Epithelial cell of alveolus of lung (primary cell): ENCODE measurements at places on chromosomes 1 and 21. TPM values are rescaled to one million over a fixed set of nuclear protein-coding genes. Genes with fewer than 3 reads are reported as not detected.

The GBP5 gene
- total RNA-seq = not detected in 2 replicates

The SPATA17 gene
- 0.56 and 1.0 TPM in 2 replicates for total RNA-seq

The GUCA2A gene
- total RNA-seq = not detected in 2 replicates

The BEND5 gene
- total RNA-seq = 4.8 and 9.2 TPM in 2 replicates

The MATN1 gene
- under 0.01 TPM in 1 of 2 replicates, not detected in the other for total RNA-seq

The S1PR1 gene
- 13.7 and 69.9 TPM in 2 replicates for total RNA-seq

The SPOCD1 gene
- total RNA-seq = 15.3 and 83.4 TPM in 2 replicates

The LCE3E gene
- not detected in 2 replicates for total RNA-seq

The IL12RB2 gene
- total RNA-seq = not detected in 2 replicates

The ZNF648 gene
- total RNA-seq = not detected in 2 replicates

The CLCNKB gene
- total RNA-seq = not detected in 2 replicates

The PADI2 gene
- total RNA-seq = 1.6 and 2.3 TPM in 2 replicates

The GDAP2 gene
- total RNA-seq = 6.8 and 12.8 TPM in 2 replicates

The RBM11 gene
- total RNA-seq = 0.52 TPM in 1 of 2 replicates, not detected in the other

The PCSK9 gene
- 1.8 and 40.5 TPM in 2 replicates for total RNA-seq

The FMO2 gene
- total RNA-seq = 1.7 and 23.1 TPM in 2 replicates

The TP73 gene
- 0.16 and 0.26 TPM in 2 replicates for total RNA-seq

The SH3D21 gene
- 1.3 and 4.9 TPM in 2 replicates for total RNA-seq

The HES3 gene
- not detected in 2 replicates for total RNA-seq

The CFAP298 gene
- total RNA-seq = 21.8 and 23.7 TPM in 2 replicates

The KCND3 gene
- total RNA-seq = not detected in 2 replicates

The ZSWIM5 gene
- total RNA-seq = 0.08 and 0.65 TPM in 2 replicates

The CXADR gene
- total RNA-seq = 7.1 and 9.6 TPM in 2 replicates

The OR2M3 gene
- total RNA-seq = not detected in 2 replicates

The DTL gene
- total RNA-seq = 5.6 and 13.7 TPM in 2 replicates

The UBL4B gene
- total RNA-seq = not detected in 2 replicates

The CHD5 gene
- under 0.01 and 0.24 TPM in 2 replicates for total RNA-seq

The S100A7 gene
- total RNA-seq = not detected in 2 replicates

The PCAT6 gene
- total RNA-seq = 0.65 and 2.4 TPM in 2 replicates

The RORC gene
- not detected in 2 replicates for total RNA-seq

The ATP1A4 gene
- not detected in 2 replicates for total RNA-seq

The CA6 gene
- total RNA-seq = not detected in 2 replicates

The AK2 gene
- 115 and 157 TPM in 2 replicates for total RNA-seq

The ADGRL4 gene
- total RNA-seq = 3.8 and 22.1 TPM in 2 replicates

The ARTN gene
- under 0.01 TPM in 1 of 2 replicates, not detected in the other for total RNA-seq

The HIVEP3 gene
- total RNA-seq = 5.3 and 6.6 TPM in 2 replicates

The NPHS2 gene
- not detected in 2 replicates for total RNA-seq

The KRTCAP2 gene
- 133 and 203 TPM in 2 replicates for total RNA-seq

The TNFRSF9 gene
- 1.4 TPM in 1 of 2 replicates, not detected in the other for total RNA-seq

The CFAP141 gene
- total RNA-seq = not detected in 2 replicates

The CSMD2 gene
- 0.08 and 0.26 TPM in 2 replicates for total RNA-seq

The LCE2C gene
- not detected in 2 replicates for total RNA-seq

The SPRR1B gene
- total RNA-seq = not detected in 2 replicates

The SH2D2A gene
- total RNA-seq = 0.32 and 2.1 TPM in 2 replicates

The PSMD4 gene
- total RNA-seq = 124 and 156 TPM in 2 replicates

The TAS1R3 gene
- under 0.01 and 0.26 TPM in 2 replicates for total RNA-seq

The OLFML3 gene
- total RNA-seq = 97.4 and 98.5 TPM in 2 replicates

The NBPF3 gene
- total RNA-seq = 14.2 and 20.2 TPM in 2 replicates

The PSRC1 gene
- 16.8 and 31.3 TPM in 2 replicates for total RNA-seq

The FCRL4 gene
- total RNA-seq = not detected in 2 replicates

The FAM131C gene
- not detected in 2 replicates for total RNA-seq

The AMIGO1 gene
- total RNA-seq = 0.78 and 2.0 TPM in 2 replicates

The DOP1B gene
- 0.80 and 6.6 TPM in 2 replicates for total RNA-seq

The OR2L3 gene
- total RNA-seq = not detected in 2 replicates

The PRAMEF9 gene
- total RNA-seq = not detected in 2 replicates

The TNFRSF18 gene
- 0.08 and 2.1 TPM in 2 replicates for total RNA-seq
